ENCODE measurements at places on chromosomes 1 and 21.

DNA sequence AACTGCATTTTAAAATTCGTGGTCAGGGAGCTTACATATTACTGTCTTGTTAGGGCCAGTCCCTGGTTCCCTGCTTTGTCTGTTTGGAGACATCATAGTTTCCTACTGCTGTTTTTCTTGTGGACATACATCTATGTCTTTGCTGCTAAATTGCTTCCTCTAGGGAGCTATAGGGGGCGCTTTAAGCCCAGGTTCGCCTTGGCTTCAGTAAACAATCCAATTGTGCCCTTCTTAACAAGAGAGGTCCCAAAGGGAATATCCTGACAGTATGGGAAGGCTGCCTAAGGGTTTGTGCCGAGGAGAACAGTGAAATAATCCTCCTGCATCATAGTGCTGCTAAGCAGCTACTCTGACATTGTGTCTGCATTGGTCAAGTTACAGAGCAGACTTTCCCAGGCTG is 112.5 kb downstream of the USH2A start:
- DNase-seq = no peak

- DNase-seq = no peak
Measured at GRCh38 chr21:26146681-26147080, 23.9 kb downstream of the APP start.

DNA sequence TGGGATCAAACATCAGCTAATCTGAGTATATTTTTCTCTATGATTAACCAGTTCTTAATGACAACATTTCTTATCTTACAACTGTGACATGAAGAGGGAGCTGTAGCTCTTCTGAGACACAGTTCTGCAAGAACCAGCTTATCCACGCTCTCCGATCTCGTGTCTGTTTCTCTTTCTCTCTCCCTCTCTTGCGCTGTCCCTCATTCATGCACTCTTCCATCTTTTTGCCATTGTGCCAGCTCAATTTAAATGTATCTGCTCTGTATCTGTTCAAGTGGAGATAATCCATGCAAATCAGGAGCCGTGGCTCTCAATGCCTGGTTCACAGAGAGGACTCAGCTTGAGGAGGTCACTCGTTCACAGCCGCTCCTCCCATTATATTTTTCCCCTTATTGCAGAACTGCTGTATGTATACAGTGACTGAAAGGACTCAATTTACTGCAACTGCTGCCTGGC is 494.7 kb upstream of the ADGRL2 start:
- no peak for DNase-seq

DNA sequence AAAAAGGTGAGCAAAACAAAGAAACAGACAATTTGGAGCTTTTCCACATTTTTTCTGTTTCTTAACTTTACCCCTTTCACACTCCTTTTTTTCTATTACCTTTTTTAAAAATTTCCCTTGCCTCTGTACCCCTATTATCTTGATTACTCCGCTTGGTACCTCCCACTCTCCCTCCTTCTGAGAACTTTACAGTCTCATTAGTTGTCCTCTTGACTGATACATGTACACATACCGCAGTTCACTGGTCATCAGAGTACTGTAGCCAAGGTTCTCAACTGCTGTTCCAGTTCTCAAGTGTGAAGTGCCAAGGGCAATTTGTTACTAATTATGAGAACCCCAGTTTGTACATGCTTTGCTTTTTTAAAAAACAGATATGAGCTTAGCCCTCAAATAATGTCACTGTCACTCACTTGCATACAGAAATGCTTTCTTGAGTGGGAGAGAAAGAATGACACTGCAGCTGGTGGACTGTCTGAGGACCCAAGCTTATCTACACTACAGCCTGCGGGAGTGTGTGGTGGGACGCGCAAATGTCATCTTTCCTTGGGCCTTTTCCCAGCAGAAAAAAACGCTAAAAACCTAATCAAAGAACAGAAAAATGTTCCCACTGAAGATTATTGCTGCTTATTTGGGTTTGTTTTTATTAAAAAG is 160.8 kb downstream of the DISP1 start:
- DNase-seq = no peak

DNA sequence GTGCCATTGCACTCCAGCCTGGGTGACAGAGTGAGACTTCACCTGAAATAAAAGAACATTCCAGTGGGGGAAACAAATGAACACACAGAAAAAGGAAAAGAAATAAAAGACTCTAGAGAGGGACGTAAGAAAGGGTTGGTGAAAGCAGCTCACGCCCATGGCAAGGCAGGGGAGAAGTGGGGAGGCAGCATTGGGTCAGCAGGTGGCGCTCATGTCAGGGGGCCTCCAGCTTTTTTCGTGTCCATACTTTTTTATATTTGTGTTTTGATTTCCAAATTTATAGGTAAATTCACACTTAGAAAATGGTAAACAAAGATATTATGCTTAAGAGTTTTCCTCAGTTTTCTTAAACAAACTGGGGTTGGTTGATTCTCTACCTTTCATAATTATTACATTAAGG is 45.5 kb downstream of the VPS13D start:
- peak; percentile 4 for DNase-seq

DNA sequence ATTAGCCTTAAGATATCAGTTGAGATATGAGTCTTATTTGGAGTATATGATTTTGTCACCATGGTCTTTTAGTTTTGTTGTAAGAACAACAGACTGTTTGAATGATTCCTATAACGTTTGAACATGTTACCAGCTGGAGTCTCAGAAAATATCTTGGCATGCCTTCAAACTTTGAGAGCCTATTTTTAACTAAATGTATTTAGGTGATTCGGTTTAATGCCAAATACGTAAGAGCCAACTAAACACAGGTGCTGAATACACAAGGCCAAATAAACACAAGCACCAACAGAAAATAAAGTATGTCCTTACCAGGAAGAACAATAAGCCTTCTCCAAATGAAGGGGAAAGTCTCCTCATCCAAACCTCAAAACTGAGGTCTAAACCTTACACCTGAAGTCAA is 48.6 kb downstream of the PRKACB start:
- no peak for DNase-seq

DNA sequence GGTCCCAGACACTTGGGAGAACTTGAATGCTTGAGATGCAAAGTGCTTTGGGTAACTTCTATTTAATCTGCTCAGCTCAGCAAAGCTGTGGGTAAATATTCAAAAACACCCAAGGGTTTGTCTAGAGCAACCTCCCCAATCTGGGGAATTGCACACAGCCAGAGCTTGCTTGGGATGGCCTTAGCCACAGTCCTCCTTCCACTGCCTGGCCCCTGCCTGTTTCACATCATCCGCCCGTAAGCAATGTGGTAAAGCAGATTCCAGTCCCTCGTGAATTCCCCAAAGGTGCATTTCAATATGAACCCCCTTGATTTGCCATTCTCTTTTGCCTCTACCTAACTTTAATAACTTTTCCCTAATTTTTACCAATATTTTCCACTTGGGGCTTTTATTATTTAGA is 418.1 kb downstream of the DISC1 start:
- DNase-seq = no peak

DNA sequence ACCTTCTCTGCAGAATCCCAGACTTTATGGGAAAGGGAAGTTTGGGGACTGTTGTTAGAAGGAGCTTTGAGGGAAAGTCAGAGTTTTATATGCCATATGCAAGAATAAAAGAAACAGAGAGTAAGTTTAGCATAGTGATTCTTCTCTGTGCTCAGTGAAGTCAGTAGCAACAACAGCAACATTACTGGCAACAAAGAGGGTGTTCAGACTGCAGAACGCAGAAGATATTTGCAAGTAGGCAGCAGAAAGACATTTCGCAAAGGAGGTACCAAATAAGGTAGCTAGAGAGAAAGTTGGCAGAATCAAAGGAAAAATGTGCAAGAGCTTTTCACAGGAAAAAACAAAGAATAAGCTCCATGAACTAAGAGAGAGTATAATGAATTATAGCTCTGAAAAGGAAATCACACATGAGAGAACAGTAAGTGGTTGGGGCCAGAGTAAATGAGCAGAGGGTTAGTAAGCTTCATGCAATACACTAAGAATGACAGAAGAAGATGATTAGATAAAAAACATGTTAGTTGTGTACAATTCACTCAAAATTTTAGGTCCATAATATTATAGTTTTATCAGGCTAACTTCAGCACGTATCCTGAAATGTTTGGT is 98.1 kb downstream of the NEGR1 start:
- no peak for DNase-seq

DNA sequence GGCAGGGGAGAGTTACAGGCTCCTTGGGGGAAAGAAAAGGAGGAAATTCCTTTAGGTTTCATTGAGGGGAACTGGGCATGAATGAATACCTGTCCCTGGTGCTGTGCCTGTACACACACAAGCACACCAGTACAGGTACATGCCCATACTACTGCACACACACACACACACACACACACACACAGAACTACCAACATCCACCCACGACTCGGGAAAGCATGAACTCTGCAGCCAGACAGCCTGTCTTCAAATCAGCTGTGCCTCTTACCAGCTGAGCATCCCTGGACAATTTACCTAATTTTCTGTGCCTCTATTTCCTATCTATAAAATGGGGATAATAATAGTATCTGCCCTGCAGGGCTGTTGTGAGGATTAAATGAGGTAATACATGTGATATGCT is 7.2 kb upstream of the GRIK3 start:
- no peak for DNase-seq

DNA sequence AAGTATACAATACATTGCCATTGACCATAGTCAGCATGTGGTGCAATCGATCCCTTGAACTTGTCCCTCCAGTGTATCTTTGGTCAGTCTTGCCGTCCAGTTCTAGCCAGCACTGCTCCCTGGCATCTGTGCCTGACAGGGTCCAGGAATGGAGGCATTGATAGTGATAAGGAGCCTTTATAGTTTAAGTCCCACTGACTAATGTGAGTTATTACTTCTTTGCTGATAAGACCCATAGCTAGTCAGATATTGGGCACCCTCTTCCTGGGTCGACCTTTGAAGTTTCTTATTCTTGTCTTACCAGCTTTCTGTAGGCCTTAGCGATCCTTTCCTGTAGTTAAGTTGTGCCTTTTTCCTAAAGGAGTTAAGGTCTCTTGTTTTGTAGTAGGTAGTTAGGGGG is 13.0 kb downstream of the UCK2 start:
- DNase-seq = no peak

- no peak for DNase-seq
Measured at GRCh38 chr21:38439426-38439825, 58.9 kb downstream of the ERG start.

- DNase-seq = peak; percentile 36
Measured at GRCh38 chr1:56472860-56473259, 106.5 kb downstream of the PLPP3 start.

- no peak for DNase-seq
Measured at GRCh38 chr1:194042736-194043135, 856.3 kb upstream of the B3GALT2 start.

DNA sequence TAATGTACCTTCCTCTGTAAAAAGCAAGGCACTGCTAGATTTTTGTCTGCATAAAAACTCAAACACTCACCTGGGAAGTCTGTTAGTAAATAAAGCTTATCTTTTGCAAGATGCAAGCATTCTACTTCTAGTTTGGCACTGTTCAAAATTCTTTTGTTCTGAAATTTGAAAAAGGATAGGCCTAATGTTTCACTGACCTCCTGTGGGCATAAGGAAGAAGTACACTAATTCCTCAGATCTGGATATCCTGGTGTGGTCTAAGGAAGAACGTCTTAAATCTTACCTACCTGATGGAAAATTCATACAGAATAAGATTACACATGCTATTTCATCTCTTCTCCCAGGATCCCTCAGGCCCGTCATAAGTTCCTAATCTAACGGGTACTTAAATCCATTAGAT is 93.5 kb upstream of the CAMK1G start:
- DNase-seq = no peak

GRCh38 chr1:195520757-195521156 is 1087.5 kb downstream of the KCNT2 start:
- DNase-seq = no peak

GRCh38 chr1:25529518-25530185 is 13.8 kb upstream of the LDLRAP1 start:
- DNase-seq = no peak

DNA sequence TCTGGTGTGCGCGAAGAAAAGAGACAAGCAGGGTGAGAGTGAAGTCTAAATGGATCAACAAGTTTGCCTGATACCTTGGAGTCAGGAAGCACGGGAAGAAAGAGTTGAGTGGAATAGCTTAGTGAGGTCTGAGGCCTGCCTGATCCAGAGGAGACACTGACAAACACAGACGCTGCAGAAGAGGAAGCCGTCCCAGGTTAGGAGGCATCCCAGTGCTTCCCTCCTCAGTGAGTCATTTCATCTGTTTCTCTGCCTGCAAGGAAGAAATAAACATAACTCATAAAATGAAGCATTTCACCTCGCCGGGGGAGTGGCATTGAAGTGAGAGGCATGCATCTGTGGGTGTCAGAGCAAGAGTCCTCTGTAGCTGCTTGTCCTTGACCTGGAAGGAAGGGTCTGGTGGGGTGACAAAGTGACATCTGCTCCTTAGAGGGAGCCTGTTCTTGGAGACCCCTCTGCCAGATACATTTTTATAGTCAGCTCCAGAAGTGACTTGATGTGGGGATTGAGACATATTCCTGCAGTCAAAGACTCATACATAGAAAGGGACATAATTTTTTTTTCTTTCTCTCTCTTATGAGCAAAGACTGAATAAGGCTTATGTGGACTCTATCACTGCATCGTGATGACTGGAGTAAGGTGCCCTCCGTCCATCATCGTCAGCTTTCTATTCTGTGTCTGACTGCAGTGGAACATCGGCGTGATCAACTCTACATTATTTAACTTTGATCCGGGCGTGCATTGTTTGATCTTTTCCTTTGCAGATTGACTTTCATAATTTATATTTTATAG is 256.7 kb downstream of the KIF26B start:
- no peak for DNase-seq

GRCh38 chr1:248613742-248614141 is 16.2 kb upstream of the OR2T10 start:
- no peak for DNase-seq

DNA sequence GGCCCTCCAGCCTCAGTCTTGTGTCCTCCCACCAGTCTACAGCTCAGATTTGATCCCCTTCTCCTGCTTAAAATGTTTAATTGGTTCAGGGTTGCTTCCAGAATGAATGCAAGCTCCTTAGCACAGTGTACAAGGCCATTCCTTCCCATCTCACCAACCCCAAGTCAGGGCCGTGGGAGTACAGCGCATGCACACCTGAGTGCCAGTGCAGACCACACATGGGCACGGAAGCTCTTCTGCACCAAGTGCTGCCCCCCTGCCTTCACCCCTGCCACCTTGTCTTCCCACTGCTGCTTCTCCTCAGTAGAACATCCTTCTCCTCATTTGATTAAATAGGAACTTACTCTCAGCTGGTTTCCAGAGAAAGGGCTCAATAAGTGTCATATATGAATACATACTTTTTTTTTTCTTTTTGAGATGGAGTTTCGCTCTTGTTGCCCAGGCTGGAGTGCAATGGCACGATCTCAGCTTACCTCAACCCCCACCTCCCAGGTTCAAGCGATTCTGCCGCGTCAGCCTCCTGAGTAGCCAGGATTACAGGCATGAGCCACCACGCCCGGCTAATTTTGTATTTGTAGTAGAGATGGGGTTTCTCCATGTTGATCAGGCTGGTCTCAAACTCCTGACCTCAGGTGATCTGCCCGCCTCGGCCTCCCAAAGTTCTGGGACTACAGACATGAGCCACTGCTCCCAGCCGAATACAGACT is 9.3 kb downstream of the PMF1 start:
- DNase-seq = no peak

GRCh38 chr1:160741092-160741501 is 2.0 kb downstream of the SLAMF7 start:
- no peak for DNase-seq

Measured in CD4-positive, alpha-beta T cell treated with Interferon gamma for 1 hour (primary cell).